ENCODE measurements at places on chromosomes 7 and 10. TPM values are rescaled to one million over a fixed set of nuclear protein-coding genes. Genes with fewer than 3 reads are reported as not detected.

Gene AMZ1
- 4.4 TPM for total RNA-seq

Gene PRSS37
- total RNA-seq, result not detected

Gene METTL27
- total RNA-seq, result 3.5 TPM

Gene GPRIN2
- not detected for total RNA-seq

DNA sequence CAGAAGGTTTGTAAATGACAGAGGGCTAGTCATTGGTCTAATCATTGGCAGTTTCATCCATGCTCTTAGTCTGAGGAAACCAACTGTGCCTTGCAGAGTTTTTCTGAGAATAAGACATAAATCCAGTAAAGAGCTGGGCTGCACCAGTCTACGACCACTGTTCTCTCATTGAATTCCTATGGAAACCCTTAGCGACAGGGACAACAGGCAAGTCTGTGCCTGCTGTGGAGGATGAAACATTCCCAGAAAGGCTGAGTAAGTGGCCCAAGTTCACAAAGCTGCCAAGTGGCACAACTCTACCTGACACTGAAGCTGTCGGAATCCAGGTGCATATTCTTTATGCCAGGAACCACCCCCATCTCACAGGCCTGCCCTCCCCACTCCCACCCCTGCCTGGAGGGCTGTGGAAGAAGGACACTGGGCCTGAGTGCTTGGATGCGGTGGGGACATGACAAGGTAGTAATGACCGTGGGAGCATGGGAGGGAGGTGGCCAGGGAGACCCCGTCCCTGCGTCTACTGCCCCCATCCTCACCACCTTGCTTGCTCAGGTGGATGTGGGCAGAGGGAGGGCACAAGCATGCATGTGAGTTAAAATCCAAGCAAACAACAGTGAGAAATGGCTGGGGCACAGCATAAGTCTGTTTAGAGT lies 58.0 kb downstream of the VSTM4 start:
- 0 out of 2 replicates have a peak, but pooled peaks cover 8% of the 10 kb centered on the region for H3K4me1 ChIP-seq
- DNase-seq, result no peak
- H3K27me3 ChIP-seq, result no peaks in the 10 kb centered on the region
- H3K4me3 ChIP-seq, result no peak overlapping the region

GRCh38 chr7:124349443-124349842 lies 316.6 kb upstream of the TMEM229A start:
- H3K36me3 ChIP-seq, result no peaks in the 10 kb centered on the region
- H3K27ac ChIP-seq, result no peak overlapping the region
- no peaks in the 10 kb centered on the region for H3K27me3 ChIP-seq
- H3K4me1 ChIP-seq, result no peaks in the 10 kb centered on the region

- no peaks in the 10 kb centered on the region for H3K36me3 ChIP-seq
- no peaks in the 10 kb centered on the region for H3K27me3 ChIP-seq
- H3K27ac ChIP-seq, result no peak overlapping the region
Observed at GRCh38 chr7:4800487-4800886, 25.1 kb downstream of the AP5Z1 start.

- H3K27me3 ChIP-seq, result no peaks in the 10 kb centered on the region
- no peaks in the 10 kb centered on the region for H3K4me1 ChIP-seq
- DNase-seq, result no peak
- H3K27ac ChIP-seq, result no peak overlapping the region
Observed at GRCh38 chr7:2150445-2150815, 82.3 kb downstream of the MAD1L1 start.

- no peak for DNase-seq
- no peaks in the 10 kb centered on the region for H3K36me3 ChIP-seq
- no peak overlapping the region for H3K4me3 ChIP-seq
- peaks cover 41% of the 10 kb centered on the region for H3K27me3 ChIP-seq
- no peak overlapping the region for H3K27ac ChIP-seq
Observed at GRCh38 chr10:97866524-97867219, 17.0 kb downstream of the GOLGA7B start.

DNA sequence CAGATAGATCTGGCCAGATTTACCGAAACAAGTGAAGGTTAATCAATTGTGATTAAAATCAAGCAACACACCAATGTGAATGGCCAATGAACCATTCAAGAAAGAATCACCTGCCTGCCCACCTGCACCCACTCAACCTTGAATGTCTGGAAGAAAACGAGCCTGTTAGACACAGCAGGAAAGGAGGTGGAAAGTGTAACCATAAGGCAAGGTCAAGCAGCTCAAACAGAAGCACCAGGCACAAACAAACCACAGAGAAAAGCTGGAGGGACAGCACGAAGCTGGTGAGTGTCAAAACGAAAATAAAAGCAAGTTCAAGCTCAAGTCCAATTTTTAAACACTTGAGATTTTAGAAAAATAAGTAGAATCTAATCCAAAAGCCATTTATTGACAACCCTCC lies 64.9 kb downstream of the STEAP1B start:
- H3K4me1 ChIP-seq, result peaks cover 22% of the 10 kb centered on the region
- H3K27me3 ChIP-seq, result no peaks in the 10 kb centered on the region
- no peak for DNase-seq
- H3K4me3 ChIP-seq, result no peak overlapping the region

Data from GM23248 (cell line).